ENCODE measurements at places on chromosomes 3 and 15. TPM values are rescaled to one million over a fixed set of nuclear protein-coding genes. Genes with fewer than 3 reads are reported as not detected.

- no peaks in the 10 kb centered on the region for H3K36me3 ChIP-seq
- no peak for DNase-seq
- no peaks in the 10 kb centered on the region for H3K4me1 ChIP-seq
- H3K4me3 ChIP-seq: no peak overlapping the region
- peaks cover 18% of the 10 kb centered on the region for H3K27me3 ChIP-seq
Observed at GRCh38 chr3:56960234-56960917, 100.1 kb upstream of the SPATA12 start.

DNA sequence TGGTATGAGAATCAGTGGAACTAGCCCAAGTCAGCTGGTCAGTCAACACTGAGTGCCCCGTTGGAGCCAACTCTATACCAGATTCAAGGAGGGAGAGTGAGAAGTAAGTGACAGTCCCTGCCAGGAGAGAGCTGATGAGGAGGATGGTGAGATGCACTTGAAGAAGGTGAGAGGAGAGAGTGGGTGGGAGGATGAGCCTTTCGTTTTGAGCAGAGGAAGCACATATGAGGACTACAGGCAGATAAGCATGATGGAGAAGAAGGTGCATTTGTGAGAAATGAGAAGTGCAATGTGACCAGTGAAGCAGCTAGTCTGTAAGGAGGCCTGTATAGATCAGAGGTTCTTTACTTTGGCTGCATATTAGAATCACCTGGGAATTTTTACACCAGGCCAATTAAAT is 40.4 kb downstream of the NME9 start:
- peaks cover 9% of the 10 kb centered on the region for H3K36me3 ChIP-seq
- no peak for DNase-seq
- H3K4me3 ChIP-seq: no peak overlapping the region
- no peaks in the 10 kb centered on the region for H3K27me3 ChIP-seq
- no peaks in the 10 kb centered on the region for H3K4me1 ChIP-seq

- H3K27ac ChIP-seq: no peak overlapping the region
- no peaks in the 10 kb centered on the region for H3K36me3 ChIP-seq
- H3K4me3 ChIP-seq: no peak overlapping the region
- peaks cover 51% of the 10 kb centered on the region for H3K4me1 ChIP-seq
- no peaks in the 10 kb centered on the region for H3K27me3 ChIP-seq
Observed at GRCh38 chr3:174098746-174099145, 701.2 kb downstream of the NLGN1 start.

DNA sequence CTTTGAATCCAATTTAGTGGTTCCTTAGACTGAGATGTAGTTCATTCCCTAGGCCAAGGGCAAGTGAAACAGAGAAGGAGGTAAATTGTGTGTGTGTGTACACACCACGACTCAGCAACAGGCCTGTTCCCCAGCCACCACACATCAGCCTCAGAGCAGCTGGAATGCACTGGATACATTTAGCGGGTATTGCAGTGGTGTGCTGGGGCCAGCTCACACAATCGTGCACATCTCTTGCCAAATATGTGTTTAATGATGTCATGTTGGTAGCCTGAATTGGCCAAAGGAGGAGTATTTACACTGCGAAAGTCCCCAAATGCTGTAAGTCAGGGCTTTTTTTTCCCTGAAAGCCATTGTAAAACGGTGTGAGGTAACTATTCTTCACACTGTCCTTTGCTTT is 82.3 kb downstream of the RBPMS2 start:
- H3K27me3 ChIP-seq: no peaks in the 10 kb centered on the region
- H3K4me3 ChIP-seq: 0 out of 2 replicates have a peak overlapping the region, but pooled peaks have one; percentile 41
- H3K36me3 ChIP-seq: peaks cover 12% of the 10 kb centered on the region
- peaks cover 32% of the 10 kb centered on the region for H3K4me1 ChIP-seq

SLC9A9 gene
- total RNA-seq: not detected

FSIP1 gene
- total RNA-seq: 1.9 TPM

MOBP gene
- total RNA-seq: not detected

GRCh38 chr3:170966495-170966894 is 58.1 kb upstream of the EIF5A2 start:
- peaks cover 4% of the 10 kb centered on the region for H3K36me3 ChIP-seq
- H3K27ac ChIP-seq: no peak overlapping the region
- no peak overlapping the region for H3K4me3 ChIP-seq
- DNase-seq: no peak
- peaks cover 8% of the 10 kb centered on the region for H3K27me3 ChIP-seq
- H3K4me1 ChIP-seq: peaks cover 10% of the 10 kb centered on the region

GRCh38 chr3:4866866-4867265 is 112.4 kb upstream of the BHLHE40 start:
- H3K27me3 ChIP-seq: peaks cover 1% of the 10 kb centered on the region
- peaks cover 7% of the 10 kb centered on the region for H3K4me1 ChIP-seq
- no peaks in the 10 kb centered on the region for H3K36me3 ChIP-seq
- H3K4me3 ChIP-seq: no peak overlapping the region

CYP1A1 gene
- not detected for total RNA-seq

RCCD1 gene
- total RNA-seq: 16.7 TPM

DNA sequence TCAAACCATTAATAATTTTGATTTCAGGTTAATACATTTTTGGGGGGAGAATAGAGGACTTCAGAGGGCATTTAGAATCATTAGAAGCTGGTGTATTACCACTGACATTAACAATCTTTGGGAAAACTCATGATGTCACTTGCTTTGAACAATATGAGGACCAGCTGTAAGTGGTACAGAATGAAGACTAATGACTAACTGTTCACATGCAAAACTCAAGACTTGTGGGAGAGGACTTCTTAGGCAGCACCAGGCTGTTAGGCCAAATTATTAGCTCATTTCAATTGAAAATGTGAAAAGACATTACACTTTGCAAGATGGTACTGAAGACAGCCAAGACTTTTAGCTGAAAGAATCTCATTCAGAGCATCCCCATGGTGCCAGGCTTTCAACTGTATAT is 426.2 kb upstream of the ADAMTS9 start:
- no peak for DNase-seq
- no peak overlapping the region for H3K27ac ChIP-seq
- no peaks in the 10 kb centered on the region for H3K27me3 ChIP-seq
- 0 out of 2 replicates have a peak, but pooled peaks cover under 1% of the 10 kb centered on the region for H3K36me3 ChIP-seq
- H3K4me1 ChIP-seq: no peaks in the 10 kb centered on the region
- H3K4me3 ChIP-seq: no peak overlapping the region

DNA sequence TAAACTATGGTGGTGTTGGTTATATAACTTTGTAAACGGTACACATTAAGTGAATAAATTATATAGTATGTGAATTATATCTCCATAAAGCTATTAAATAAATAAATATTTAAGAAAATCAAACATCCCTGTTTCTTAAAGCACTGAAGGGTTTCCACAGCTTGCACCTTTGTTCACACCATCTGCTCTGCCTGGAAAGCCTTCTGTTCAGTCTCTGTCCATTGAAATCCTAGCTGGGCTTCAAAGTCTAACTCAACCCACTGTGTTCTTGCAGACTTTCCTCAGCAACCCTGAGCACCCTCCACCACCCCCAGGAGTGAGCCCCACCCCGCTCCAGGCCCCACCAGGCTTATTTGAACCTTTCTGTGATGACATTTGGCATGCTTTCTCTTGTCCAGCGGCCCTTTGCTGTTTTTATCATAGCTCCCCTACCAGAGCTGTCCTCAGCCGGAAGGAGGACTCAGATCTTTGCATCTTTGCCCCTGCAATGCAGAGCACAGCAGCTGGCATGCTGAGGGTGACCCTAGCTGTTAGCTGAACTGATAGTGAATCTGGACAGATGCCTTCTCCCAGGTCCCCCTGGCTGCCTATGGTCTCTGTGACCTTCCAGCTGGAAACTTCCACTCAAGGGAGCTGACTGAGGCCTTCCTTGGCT is 105.2 kb downstream of the DAPK2 start:
- no peak overlapping the region for H3K27ac ChIP-seq
- peaks cover 29% of the 10 kb centered on the region for H3K4me1 ChIP-seq
- H3K4me3 ChIP-seq: no peak overlapping the region
- no peaks in the 10 kb centered on the region for H3K36me3 ChIP-seq
- no peak for DNase-seq
- 0 out of 2 replicates have a peak, but pooled peaks cover 4% of the 10 kb centered on the region for H3K27me3 ChIP-seq

DNA sequence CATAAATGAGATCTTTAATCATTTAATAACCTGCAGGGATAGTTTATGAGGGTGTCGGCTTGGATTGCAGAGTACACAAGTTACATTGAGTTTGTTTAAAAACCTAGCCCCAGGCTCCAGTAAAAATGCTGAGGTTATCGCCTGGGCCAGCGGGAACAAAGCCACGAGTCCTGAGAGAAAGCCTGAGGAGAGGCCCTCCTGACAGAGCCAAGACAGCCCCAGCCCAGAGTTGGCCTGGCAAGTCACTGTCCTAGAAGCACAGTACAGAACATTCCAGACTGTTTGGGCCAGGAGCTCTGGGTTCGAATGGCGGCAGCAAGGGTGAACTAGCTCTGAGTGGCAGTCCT is 32.4 kb downstream of the SEC61A1 start:
- peak overlapping the region; percentile 61 for H3K27ac ChIP-seq
- H3K4me1 ChIP-seq: peaks cover 40% of the 10 kb centered on the region
- H3K4me3 ChIP-seq: no peak overlapping the region
- peaks cover 39% of the 10 kb centered on the region for H3K36me3 ChIP-seq
- no peaks in the 10 kb centered on the region for H3K27me3 ChIP-seq

- no peaks in the 10 kb centered on the region for H3K4me1 ChIP-seq
- H3K4me3 ChIP-seq: no peak overlapping the region
- no peaks in the 10 kb centered on the region for H3K36me3 ChIP-seq
- H3K27me3 ChIP-seq: no peaks in the 10 kb centered on the region
- no peak overlapping the region for H3K27ac ChIP-seq
- DNase-seq: no peak
Observed at GRCh38 chr15:100335335-100335999, 6.3 kb downstream of the ADAMTS17 start.

GRCh38 chr3:134864636-134865035 is 69.6 kb downstream of the EPHB1 start:
- no peak for DNase-seq
- no peaks in the 10 kb centered on the region for H3K36me3 ChIP-seq
- no peaks in the 10 kb centered on the region for H3K4me1 ChIP-seq

GRCh38 chr3:128933922-128934253 is 54.5 kb downstream of the ACAD9 start:
- H3K27ac ChIP-seq: no peak overlapping the region
- peaks cover 29% of the 10 kb centered on the region for H3K27me3 ChIP-seq
- no peak for DNase-seq
- no peaks in the 10 kb centered on the region for H3K36me3 ChIP-seq
- no peaks in the 10 kb centered on the region for H3K4me1 ChIP-seq

GRCh38 chr15:46312133-46312740 is 677.4 kb downstream of the SQOR start:
- no peak overlapping the region for H3K4me3 ChIP-seq
- peak; percentile 50 for DNase-seq
- H3K27ac ChIP-seq: no peak overlapping the region
- H3K36me3 ChIP-seq: no peaks in the 10 kb centered on the region
- peaks cover 1% of the 10 kb centered on the region for H3K27me3 ChIP-seq

GRCh38 chr3:126461450-126462070 is 14.1 kb downstream of the ZXDC start:
- no peak overlapping the region for H3K27ac ChIP-seq
- no peak for DNase-seq
- peaks cover 24% of the 10 kb centered on the region for H3K36me3 ChIP-seq
- H3K4me3 ChIP-seq: no peak overlapping the region

DCBLD2 gene
- 367 TPM for total RNA-seq

AMT gene
- 1.2 TPM for total RNA-seq

GJD2 gene
- not detected for total RNA-seq

C2CD4A gene
- not detected for total RNA-seq

CFAP100 gene
- total RNA-seq: not detected

DNA sequence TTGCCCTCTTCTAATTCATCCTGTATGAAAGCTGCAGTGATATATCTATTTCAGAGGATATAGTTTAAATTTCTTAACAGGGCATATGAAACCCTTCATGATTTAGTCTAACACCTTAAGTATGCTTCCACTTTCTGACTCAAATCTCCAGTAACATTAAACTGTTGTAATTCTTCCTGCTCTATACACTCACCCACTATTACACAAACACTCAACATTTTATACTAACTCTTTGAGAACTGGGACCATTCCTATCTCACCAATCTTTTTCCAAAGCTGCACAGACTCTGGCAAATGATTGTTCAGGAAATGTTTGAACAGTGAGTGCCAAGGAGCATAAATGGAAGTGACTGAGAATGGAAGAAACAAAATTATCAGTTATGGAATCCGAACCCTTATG is 560.4 kb upstream of the DPPA4 start:
- H3K4me1 ChIP-seq: peaks cover 11% of the 10 kb centered on the region
- H3K36me3 ChIP-seq: no peaks in the 10 kb centered on the region
- DNase-seq: no peak
- H3K27me3 ChIP-seq: peaks cover 2% of the 10 kb centered on the region

DNA sequence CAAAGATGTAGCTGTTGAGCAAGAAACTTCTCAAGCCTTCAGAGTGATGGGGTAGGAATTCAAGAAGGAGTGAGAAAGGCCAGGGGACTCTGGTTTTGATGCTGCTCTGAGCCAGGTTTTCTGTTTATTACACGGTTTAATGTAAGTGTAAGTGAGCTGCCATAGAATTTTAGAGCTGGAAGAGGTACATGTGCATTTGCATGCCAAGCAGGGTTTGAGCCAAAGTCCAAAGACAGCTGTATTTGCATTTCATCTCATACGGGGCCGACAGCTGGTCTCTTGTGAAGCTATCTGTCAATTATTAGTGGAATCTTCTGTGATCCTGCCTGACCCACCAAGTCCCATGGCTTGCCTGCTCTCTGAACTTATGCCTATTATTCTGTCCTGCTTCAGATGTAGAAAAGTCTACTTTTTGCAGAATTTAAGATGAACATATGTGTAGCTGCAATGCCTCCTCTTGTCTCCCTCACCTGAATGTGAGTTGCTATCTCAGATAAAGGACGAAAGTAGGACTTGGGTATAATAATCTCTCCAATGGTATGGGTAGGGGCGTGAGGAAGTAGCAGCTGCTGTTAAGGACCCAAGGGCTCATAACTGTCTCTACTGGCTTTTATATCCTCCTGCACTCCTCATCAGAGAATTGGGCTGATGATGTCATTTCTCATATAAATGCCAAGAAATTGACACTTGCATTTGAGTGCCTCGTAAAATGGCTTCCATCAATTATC is 160.0 kb downstream of the SQOR start:
- DNase-seq: no peak
- peaks cover 7% of the 10 kb centered on the region for H3K4me1 ChIP-seq
- H3K27me3 ChIP-seq: no peaks in the 10 kb centered on the region
- H3K27ac ChIP-seq: no peak overlapping the region

DNA sequence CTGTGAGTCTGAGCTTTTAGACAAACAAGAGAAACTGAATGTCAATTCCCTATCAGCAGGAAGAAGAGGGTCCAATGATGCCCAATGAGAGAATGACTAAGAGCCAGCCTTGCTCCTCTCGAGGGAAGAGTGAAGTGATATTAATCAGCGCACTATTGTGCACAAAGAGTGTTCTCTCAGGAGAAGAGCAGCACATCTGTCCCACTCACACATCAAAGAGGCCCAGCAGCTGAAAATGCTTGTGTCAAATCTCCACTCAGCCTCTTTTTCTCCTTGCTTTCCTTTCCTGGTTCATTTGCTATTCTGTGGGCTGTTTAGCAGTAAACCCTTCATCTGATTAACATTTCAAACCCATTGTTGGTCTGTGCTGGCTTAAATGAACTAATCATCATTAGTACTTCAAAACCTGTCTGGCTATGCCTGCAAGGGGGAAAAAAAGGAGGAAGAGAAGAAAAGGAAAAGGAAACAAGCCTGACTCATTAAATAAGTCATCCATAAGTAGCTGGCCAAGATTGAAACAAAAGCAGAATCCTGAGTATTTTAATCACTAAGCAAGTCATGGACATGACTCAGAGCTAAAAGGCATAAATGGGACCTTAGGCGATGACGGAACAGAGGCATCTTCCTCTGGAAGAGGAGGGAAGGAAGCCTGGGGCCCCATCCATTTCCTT is 912.7 kb downstream of the TUSC7 start:
- peak overlapping the region; percentile 78 for H3K27ac ChIP-seq
- peaks cover 15% of the 10 kb centered on the region for H3K4me1 ChIP-seq
- H3K36me3 ChIP-seq: no peaks in the 10 kb centered on the region
- peak; percentile 89 for DNase-seq
- no peaks in the 10 kb centered on the region for H3K27me3 ChIP-seq

TRH gene
- not detected for total RNA-seq
